ENCODE measurements at places on chromosomes 4 and X. TPM values are rescaled to one million over a fixed set of nuclear protein-coding genes. Genes with fewer than 3 reads are reported as not detected.

PAGE1 gene
- total RNA-seq, result not detected

DNA sequence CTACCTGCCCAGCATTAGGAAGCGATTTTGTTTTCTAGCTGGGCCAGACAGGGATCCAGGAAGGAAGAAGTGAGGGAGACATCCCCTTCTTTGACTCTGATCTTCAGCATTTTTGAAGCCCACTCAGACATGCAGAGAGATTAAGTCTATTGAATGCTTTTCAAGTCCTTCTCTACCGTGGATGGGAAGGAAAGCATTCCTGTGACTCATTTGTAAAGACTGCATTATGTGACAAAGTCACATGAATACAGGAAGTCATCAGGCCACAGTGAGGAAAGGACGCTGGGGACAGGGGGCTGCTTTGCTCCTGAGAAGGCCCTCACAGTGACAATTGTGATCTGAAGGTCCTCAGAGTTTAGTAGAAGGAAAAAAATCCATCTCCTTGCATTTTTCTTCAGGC is 67.4 kb upstream of the GBA3 start:
- no peak for DNase-seq

TMPRSS11A gene
- total RNA-seq, result not detected

GRCh38 chr4:88758264-88758663 is 60.6 kb upstream of the NAP1L5 start:
- DNase-seq, result no peak

DNA sequence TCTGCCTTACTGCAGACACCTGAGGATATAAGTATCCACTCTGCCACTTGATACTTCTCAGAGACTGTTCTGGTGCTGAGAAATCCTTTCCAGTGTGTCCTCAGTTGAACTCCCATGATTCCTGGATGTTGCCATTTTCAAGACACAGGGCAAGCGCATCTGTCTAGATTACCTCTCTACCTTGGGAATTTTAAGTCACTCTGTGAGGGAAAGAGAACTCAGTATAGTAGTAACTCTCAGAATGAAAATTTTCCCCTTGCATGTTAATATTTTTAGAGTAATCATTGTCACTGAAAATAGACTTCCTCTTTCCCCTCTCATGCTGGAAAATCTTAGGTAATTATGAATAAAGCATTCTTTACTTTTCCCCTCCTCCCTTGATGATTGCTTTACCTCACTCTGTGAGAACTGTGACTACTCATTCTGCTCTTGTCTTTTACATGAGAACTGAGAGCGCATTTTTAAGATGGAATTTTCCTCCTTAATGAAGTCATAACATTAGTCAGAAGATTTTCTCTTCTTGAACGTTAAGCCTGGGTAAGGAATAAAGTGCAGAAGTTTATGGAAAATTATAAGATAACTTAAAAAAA is 45.0 kb downstream of the TET2 start:
- DNase-seq, result no peak

DNA sequence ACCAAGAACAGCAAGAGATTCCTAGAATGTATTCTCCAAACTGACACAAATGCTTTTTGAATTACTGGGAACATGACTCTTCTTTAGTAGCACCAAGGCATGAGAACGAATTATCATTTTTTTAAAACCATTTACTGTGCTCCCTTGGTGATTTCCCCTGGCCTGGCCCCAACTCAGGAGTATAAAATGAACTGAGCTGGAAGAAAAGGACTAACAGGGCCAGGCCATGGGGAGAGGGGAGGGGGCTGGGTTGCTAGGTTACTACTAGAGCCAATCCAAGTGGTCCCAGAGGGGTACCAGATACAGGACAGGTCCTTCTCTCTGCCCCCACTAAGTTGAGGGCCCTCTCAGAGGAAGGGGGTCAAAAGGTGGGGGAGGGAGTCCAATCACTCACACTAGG is 23.1 kb downstream of the SASH3 start:
- DNase-seq, result no peak

DNA sequence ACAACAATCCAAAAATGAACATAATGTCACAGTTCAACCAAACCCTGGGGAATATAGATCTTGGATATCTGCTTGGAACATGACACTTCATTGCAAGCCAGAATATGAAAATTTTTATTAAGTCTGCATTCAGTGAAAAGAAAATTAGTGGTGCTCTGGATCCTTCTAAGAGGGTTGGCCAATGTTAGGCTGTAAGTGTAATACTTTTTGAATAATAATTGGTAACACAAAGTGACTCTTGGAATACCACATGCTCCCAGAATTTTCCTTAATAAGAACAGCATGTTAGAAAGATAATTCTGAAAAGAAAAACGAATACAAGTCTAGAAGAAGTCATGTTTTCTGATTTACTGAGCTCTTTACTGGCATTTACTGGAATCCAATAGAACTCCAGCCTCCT is 175.8 kb downstream of the RASL11B start:
- no peak for DNase-seq

AMBN gene
- not detected for total RNA-seq
